Fibroblast of skin of right biceps (primary cell): ENCODE measurements at places on chromosomes 3 and 15.

DNA sequence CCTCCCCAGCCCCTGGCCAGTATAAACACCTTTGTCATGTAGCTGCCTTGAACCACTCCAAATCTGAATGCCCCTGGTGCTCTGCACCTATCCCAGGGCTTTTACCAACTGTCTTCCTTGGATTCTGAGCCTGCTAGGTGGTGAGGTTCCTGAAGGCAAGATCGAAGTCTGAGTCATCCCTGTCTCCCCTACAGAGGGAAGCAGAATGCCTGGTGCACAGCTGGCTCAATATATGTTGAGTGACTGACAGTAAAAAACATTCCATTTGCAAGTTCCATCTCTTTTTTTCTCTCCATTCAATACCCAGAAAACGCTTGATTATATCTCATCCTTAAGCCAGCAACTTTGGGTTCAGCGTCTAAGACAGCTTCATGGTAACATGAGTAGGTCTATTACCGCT is 24.7 kb downstream of the SLC24A1 start:
- DNase-seq: peak; percentile 52

DNA sequence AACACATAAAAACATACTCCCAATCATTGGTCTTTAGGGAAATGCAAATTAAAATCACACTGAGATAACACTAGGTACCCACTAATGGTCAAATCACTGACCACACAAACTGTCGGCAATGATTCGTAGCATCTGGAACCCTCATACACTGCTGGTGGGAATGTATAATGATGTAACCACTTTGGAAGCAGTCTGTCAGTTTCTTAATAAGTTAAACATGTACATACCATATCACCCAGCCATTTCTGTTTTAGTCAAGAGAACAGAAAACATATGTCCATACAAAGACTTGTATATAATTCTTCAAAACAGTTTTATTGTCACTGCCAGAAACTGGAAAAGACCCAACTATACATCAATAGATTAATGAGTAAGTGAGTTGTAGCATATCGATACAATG is 63.3 kb upstream of the LRRC3B start:
- DNase-seq: peak; percentile 0

DNA sequence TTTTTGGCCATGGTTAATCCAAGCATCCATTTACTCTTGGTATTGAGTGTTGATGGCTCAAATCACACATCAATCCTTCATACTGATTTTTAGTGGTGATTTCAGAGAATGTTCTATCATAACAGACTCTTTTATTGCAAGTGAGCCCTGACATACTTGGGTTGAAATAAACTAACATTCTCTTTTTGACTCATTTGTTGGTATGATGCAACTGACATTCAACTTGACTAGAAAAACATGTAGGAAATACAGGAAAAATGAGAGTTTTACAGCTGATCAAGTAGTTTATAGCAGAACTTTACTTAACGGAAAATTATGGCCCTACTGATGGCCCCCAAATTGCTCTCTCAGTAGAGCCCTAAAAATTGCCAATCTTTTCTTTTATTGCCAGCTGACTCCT is 173.9 kb upstream of the CD96 start:
- no peak for DNase-seq

DNA sequence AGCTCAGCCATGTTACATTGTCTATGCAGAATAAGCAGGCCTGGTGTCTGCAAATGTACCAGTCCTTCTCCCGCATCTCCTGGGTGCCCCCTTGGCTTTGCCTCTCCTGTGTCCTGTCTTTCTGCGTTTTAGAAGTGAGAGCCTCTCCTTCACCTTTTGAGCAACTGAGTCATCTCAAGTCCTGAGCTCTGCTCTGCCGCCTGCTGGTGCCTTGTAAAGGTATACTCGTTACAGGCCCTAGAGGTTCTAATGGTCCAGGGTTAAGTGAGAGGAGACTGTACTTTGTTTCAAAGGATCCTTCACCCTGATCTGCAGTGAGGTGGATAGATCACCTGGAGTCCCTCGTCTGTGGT is 12.6 kb downstream of the GHRL start:
- DNase-seq: no peak

DNA sequence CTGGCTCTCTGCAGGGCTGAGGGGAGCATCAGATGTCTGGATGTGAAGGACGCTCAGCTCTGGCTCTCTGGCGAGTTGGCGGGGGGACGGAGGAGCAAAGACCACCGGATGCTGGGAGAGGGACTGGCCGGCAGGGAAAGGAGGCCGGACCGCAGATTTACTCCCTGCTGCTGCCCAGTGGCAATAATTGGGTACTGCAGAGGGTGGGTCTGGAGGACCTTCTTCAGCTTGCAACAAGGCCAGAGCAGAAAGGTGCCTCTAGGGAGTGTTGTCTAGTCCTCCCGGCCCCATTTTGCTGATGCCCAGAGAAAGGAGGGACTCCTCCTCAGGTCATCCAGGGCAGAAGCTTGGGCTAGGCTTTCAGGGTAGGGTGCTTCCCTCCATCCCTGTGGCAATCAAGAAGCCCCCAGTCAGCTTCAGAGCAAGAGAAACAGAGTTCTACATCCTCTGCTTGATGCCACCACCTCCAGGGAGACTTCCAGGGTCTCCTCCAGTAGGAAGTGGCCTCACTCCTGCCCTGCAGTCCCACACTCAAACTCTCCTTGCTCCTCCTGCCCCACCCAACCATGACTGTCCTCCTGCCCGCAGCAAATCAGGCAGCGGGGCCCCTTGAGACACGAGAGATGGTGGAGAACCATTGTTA is 20.3 kb upstream of the CSPG4 start:
- peak; percentile 57 for DNase-seq

- no peak for DNase-seq
Observed at GRCh38 chr15:39494462-39494861, 86.4 kb upstream of the THBS1 start.

GRCh38 chr3:128317698-128318231 is 148.9 kb downstream of the DNAJB8 start:
- DNase-seq: no peak

DNA sequence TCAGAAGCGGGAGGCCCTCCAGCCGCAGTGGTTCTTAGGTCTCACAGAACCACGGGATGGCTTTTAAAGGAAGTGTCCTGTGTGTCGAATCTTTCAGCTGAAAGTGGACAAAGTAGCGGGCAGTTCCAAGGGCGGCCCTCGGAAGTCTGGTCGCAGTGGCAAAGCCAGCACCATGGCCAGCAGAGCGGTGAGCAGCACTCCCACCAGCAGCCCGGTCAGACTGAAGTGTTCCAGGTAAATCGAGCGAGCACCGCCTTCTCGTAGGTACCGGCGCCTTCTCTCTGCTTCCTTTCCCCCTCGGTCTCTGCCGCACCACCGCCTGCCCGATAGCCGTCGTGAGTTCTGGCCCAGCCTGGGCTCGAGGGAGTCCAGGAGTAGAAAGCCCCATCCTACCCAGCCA is 103.6 kb upstream of the ABHD17C start:
- DNase-seq: no peak

DNA sequence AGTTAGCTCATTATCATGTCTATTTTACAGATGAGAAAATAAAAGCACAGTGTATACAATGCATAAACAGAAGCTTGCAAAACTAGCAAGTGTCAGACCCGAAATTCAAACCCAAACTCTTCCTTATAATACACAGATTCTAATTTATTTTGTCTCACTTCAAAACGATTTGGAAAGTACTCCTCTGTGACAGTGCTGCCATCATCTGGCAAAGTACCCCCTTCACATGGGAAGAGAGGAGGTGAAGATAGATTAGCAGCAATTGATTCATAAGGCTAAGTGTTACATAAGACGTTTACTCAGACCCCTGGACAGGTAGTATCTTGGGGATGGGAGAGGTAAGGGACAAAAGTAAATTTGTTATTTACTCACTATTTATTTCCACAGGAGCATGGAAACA is 744.0 kb upstream of the SGO1 start:
- peak; percentile 14 for DNase-seq

GRCh38 chr3:189498995-189499704 is 132.0 kb upstream of the TP63 start:
- no peak for DNase-seq

DNA sequence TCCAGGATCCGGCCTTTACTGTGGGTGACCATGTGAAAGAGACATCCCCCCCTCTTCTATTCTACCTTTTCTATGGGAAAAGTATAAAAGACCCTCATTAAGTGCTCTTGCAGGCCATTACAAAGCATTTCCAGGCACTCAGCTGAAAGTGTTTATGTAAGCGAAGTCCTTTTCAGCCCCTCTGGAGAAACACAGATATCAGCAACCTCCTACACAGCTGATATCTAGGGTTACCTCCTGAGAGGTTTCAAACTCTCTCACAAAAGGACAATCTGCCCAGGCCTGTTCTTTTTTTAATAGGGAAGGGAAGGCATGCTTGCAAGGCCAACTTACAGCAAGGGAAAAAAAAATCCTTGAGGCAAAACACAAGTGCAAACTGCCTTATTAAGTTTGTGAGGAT is 12.6 kb downstream of the ETV5 start:
- no peak for DNase-seq
